ENCODE measurements at places on chromosomes 13 and 19. TPM values are rescaled to one million over a fixed set of nuclear protein-coding genes. Genes with fewer than 3 reads are reported as not detected.

TEKTIP1 gene
- total RNA-seq = not detected

CAPN12 gene
- total RNA-seq = not detected

KCNJ14 gene
- 0.33 TPM for total RNA-seq

DNA sequence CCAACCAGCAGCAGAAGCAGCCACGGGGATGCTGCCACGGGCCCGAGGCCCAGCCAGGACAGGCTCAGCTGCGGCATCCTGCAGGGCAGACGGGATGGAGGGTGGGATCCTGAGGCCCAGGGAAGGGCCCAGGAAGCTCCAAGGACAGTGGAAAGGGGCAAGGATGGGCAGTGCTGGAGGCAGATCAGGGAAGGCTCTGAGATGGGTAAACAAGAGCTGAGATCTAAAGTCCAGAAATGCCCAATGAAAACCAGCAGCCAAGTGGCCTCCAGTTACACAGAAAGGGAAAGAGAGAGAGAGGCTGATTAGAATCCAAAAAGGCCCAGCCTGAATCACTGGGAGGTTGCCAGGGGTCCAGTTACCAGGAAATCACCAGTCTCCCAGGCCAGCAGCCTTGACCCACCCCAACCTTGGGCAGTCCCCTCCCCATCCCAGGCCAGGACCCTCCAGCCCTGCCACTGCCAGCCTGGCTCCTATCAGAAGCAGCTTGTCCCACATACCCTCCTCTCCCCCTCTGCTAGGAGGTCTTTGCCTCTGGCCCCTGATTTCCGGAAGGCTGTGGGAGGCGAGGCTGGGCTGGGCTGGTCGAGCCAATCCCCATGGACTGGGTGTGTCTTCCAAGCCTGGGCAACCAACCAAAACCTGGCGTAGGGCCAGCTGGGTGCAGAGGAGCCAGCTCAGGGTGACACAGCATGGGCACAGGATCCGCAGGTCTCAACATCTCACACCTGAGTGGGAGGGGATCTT is at the start of gene CYP4F11:
Gene CYP4F11 (minus strand): TSS at position 198 of the 747 bp plus-strand sequence. CDS start 121 bp downstream, at position 77.
- DNase-seq = peak; percentile 2

- no peak for DNase-seq
Measured at GRCh38 chr13:88601949-88602348, 930.8 kb downstream of the SLITRK5 start.

DNA sequence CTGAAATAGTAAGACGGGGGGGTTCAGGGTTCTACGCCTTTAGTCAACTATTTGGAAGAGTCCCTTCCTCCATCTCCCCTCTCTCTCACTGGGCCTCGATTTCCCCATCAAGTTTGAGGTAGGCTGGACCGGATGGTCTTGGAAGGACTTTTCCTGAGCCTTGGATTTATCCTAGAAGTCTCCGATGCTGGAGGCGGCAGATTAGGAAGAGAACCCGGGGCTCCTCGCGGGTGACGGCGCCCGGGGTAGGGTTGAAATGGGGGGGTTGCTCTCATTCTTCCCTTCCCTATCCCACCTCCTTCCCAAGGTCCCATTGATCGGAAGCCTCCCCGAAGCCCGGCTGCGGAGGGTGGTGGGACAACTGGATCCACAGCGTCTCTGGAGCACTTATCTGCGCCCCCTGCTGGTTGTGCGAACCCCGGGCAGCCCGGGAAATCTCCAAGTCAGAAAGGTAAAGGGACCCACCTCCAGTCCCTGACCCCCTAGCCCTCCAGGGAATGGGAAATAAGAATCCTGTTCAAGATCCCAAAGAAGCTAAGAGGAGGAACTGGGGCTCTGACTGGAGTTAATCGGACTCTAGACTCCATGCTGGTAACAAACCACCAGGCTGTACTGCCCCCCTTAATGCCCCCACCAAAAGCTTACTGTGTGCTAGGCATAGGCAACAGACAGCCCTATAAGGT is 781 bp downstream of the QPCTL start:
- DNase-seq = peak; percentile 86
